Natural killer cell (primary cell): ENCODE measurements at places on chromosomes 7 and 10. TPM values are rescaled to one million over a fixed set of nuclear protein-coding genes. Genes with fewer than 3 reads are reported as not detected.

GJD4 gene
- not detected for total RNA-seq

IL6 gene
- 1.7 TPM for total RNA-seq

CYREN gene
- 33.8 TPM for total RNA-seq

- H3K27ac ChIP-seq: no peak overlapping the region
- H3K4me1 ChIP-seq: no peaks in the 10 kb centered on the region
These were observed 29.3 kb downstream of the TMEM248 start for GRCh38 chr7:66950311-66950710.

DNA sequence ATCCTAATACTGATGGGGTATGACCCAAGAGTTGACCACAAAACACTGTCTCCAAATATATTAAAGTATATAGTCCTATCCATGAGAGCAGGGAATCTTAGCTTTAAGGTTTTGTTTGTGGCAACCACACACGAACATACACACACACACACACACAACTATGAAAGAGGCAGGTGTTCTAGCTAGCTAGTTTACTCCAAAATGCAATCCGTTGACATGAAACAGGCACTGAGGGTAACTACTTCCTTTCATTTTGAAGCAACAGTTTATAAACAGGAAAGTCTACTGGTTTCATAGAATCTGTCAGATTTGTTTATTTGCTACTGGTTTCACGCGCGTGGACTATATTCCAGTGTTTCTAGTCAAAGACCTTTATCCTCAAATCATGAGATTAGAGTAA is 14.8 kb downstream of the HTR5A start:
- no peaks in the 10 kb centered on the region for H3K36me3 ChIP-seq
- H3K4me3 ChIP-seq: no peak overlapping the region
- H3K4me1 ChIP-seq: no peaks in the 10 kb centered on the region
- no peak overlapping the region for H3K27ac ChIP-seq

- no peaks in the 10 kb centered on the region for H3K36me3 ChIP-seq
- no peak for DNase-seq
- no peak overlapping the region for H3K27ac ChIP-seq
- no peak overlapping the region for H3K4me3 ChIP-seq
- no peaks in the 10 kb centered on the region for H3K27me3 ChIP-seq
- H3K4me1 ChIP-seq: no peaks in the 10 kb centered on the region
These were observed 19.1 kb downstream of the SLC16A12 start for GRCh38 chr10:89516149-89516832.
